ENCODE measurements at places on chromosomes 2 and 18. TPM values are rescaled to one million over a fixed set of nuclear protein-coding genes. Genes with fewer than 3 reads are reported as not detected.

- no peak for DNase-seq
These were observed 95.0 kb downstream of the MAPRE2 start for GRCh38 chr18:35136248-35136647.

CPLX4 gene
- polyA plus RNA-seq = 0.14 TPM

PLCL1 gene
- 23.4 TPM for polyA plus RNA-seq

DNA sequence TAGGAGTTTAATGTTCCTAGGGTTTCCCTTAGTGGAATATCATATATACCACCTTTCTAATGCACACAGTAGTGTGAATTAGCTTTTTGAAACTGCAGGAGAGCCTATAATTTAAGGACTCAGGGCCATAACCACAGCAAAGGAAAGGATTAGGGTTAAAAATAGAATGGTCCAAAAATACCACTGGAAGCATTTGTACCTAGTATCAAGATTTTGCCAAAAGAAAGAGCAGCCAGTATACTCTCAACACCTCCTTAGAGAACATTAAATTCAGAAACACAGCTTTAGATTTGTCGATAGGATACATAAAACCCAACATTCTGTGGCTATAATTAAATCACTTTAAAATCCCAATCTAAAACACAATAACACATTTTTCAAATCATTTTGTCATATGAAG lies 634.9 kb downstream of the EPHA4 start:
- no peak for DNase-seq

GRCh38 chr18:41576643-41577042 lies 378.4 kb upstream of the PIK3C3 start:
- no peak for DNase-seq

Data from left renal pelvis (tissue), 4 donors.